Coronary artery (tissue), 2 donors: ENCODE measurements at places on chromosomes 6 and 20.

- no peak for DNase-seq
Observed at GRCh38 chr6:136037242-136037875, 185.9 kb downstream of the PDE7B start.

DNA sequence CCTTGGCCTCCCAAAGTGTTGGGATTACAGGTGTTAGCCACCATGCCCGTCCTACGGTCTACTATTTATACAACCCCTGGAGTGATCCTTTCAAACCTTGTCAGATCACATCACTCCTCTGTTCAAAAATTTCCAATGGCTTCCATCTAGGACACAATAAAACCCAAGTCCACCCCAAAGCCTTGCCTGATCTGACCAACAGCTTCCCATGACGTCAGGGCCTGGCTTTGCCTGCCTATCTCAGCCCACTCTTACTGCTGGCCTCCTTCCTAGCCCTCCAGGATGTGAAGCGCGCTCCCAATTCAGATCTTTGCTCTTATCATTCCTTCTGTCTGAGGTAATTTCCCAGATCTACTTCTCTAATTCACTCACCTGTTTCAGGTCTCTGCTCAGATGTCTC is 128.4 kb downstream of the LINC00237 start:
- no peak for DNase-seq

GRCh38 chr20:13639150-13639497 is 392 bp upstream of the TASP1 start:
- no peak for DNase-seq

GRCh38 chr20:24382331-24382730 is 87.1 kb upstream of the SYNDIG1 start:
- DNase-seq = peak; percentile 22

- no peak for DNase-seq
Observed at GRCh38 chr6:158517581-158517980, 42.3 kb upstream of the TMEM181 start.

DNA sequence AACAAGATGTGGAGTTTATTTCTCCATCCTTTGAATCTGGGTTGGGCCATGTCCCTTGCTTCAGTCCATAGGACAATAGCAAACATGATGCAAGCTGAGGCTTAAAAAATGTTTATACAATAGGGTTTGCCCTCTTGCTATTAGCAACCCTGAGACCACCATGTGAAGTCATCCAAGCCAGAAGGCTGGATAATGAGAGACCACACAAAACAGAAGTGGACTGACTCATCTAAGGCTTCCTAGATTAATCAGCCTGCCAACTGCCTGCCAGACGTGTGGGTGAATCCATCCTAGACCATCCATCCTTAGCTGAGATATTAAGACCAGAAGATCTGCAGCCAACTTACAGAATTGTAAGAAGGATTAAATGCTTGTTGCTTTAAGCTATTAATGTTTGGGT is 38.1 kb upstream of the ISM1 start:
- no peak for DNase-seq

- no peak for DNase-seq
Observed at GRCh38 chr6:81749707-81750106, 2.8 kb downstream of the TENT5A start.

- no peak for DNase-seq
Observed at GRCh38 chr6:142336787-142337186, 35.0 kb downstream of the ADGRG6 start.

DNA sequence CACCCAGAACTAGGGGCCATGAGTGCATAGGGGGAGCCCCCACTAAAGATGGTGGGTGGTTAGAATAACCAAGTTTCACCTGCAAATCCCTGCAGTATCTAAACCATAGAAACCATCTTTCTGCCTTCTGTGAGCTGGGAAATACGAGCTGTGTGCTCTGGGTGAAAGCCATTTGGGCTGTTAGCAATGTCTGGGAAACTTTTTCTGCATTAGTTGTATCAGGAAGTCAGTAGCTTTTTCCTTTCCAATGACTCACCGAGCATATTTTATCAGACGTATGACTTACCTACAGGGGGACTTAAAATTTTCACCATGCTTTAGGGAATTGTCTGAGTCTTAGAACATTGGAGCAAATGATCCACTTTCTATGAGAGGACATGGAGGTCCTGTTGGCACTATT is 584.0 kb downstream of the QKI start:
- no peak for DNase-seq

- no peak for DNase-seq
Observed at GRCh38 chr6:20367743-20368485, 33.8 kb upstream of the E2F3 start.

GRCh38 chr20:56504373-56505005 is 20.1 kb upstream of the FAM209A start:
- DNase-seq = no peak

DNA sequence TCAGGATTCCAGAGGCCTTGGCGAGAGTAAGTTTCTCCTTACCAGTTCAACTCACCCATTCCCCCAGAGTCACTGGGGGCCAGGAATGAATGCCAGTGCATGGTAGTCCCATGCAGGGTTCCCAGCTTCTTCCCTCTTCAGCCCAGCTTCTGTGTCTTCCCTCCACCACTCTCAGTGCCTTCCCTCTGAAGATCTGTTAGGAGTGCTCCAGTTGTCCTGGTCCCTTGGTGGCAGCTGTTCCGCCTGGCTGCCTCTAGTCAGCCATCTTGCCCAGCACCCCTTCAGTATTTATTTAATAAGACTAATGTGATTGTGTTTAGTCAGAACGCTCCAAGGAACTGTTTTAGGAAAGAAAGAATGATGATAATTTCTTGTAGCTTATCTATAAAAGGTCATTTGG is 23.1 kb downstream of the FIG4 start:
- DNase-seq = no peak
